ENCODE measurements at places on chromosomes 12 and 14. TPM values are rescaled to one million over a fixed set of nuclear protein-coding genes. Genes with fewer than 3 reads are reported as not detected.

DNA sequence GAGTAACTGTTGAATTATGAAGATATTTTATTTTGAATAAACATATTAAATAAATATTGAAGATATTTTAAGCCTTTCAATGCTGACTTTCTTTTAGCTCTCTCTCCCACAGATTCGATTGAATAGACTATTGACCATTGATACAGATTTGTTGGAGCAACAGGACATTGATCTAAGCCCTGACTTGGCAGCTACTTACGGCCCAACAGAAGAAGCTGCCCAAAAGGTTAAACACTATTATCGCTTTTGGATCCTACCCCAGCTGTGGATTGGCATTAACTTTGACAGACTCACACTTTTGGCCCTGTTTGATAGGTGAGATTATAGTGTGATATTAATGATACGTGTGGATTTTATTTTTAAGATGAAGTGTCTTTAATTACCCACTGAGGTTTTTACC is 105.6 kb downstream of the PCNX1 start:
- no peak overlapping the region for H3K4me3 ChIP-seq
- no peaks in the 10 kb centered on the region for H3K36me3 ChIP-seq
- H3K27ac ChIP-seq: no peak overlapping the region

GRCh38 chr12:43100231-43100630 is 451.8 kb downstream of the ADAMTS20 start:
- no peaks in the 10 kb centered on the region for H3K36me3 ChIP-seq
- H3K4me3 ChIP-seq: no peak overlapping the region
- no peaks in the 10 kb centered on the region for H3K4me1 ChIP-seq
- no peaks in the 10 kb centered on the region for H3K27me3 ChIP-seq
- no peak for DNase-seq

- peak; percentile 45 for DNase-seq
- no peaks in the 10 kb centered on the region for H3K27me3 ChIP-seq
- 0 out of 2 replicates have a peak, but pooled peaks cover 11% of the 10 kb centered on the region for H3K4me1 ChIP-seq
Measured at GRCh38 chr14:76726551-76726970, 34.7 kb upstream of the VASH1 start.

DNA sequence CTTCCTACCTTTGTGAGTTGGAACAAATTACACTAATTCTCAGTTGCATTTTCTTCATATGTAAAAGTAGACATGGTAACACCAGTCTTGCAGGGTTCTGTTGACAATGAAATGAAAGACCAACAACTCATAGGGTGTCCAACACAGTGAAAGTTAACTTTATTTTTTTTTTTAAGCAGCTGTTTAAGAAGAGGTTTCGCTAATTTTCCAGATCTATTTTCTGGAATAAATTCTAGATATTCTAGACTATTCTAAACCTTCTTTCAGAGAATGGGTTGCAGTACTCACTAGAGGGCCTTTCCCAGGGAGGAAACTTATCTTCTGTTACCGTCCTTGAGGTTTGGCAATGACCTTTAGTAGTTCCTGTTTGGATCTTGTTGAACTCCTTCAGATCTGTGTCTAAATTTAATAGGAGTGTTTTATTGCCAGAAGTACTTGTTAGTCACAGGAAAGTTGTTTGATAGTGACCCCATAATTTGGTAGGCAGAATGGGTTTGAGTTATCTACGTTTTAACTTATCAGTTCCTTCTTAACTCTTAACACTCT is 2.8 kb upstream of the ART4 start:
- no peak overlapping the region for H3K27ac ChIP-seq
- H3K4me3 ChIP-seq: no peak overlapping the region
- DNase-seq: no peak
- H3K36me3 ChIP-seq: no peaks in the 10 kb centered on the region

GRCh38 chr12:132117558-132117875 is 26.6 kb downstream of the DDX51 start:
- H3K27ac ChIP-seq: no peak overlapping the region
- H3K4me1 ChIP-seq: no peaks in the 10 kb centered on the region
- H3K27me3 ChIP-seq: no peaks in the 10 kb centered on the region
- no peak overlapping the region for H3K4me3 ChIP-seq
- peak; percentile 65 for DNase-seq

DNA sequence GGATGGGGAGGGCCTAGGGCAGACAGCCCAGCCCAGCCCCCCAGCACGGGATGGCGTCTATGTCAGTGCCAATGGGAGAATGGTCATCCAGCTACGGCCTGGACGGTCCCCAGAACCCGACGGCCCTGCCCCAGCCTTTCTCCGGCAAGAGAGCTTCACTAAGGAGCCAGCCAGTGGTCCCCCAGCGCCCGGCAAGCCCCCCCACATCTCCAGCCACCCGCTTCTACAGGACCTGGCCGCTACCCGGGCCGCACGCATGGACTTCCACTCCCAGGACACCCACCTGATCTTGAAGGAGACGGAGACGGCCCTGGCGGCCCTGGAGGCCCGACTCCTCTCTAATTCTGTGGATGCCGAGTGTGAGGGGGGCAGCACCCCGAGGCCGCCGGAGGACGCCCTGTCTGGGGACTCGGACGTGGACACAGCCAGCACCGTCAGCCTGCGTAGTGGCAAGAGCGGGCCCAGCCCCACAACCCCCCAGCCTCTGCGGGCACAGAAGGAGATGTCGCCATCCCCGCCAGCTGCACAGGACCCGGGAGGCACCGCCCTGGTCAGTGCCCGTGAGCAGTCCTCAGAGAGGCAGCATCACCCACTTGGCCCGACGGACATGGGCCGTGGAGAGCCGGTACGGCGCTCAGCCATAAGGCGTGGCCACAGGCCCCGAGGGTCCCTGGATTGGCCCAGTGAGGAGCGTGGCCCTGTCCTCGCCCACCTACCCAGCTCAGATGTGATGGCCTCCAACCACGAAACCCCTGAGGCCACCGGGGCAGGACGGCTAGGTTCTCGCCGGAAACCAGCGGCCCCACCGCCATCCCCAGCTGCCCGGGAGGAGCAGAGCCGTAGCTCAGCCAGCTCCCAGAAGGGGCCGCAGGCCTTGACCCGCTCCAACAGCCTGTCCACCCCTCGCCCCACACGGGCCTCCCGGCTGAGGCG is 21.9 kb downstream of the CEP170B start:
- no peaks in the 10 kb centered on the region for H3K27me3 ChIP-seq
- H3K36me3 ChIP-seq: no peaks in the 10 kb centered on the region
- no peak overlapping the region for H3K4me3 ChIP-seq
- no peak overlapping the region for H3K27ac ChIP-seq
- no peak for DNase-seq

- H3K27me3 ChIP-seq: no peaks in the 10 kb centered on the region
- H3K4me1 ChIP-seq: no peaks in the 10 kb centered on the region
- no peaks in the 10 kb centered on the region for H3K36me3 ChIP-seq
- peak; percentile 73 for DNase-seq
- no peak overlapping the region for H3K4me3 ChIP-seq
Measured at GRCh38 chr12:89470741-89471509, 53.7 kb downstream of the GALNT4 start.

- DNase-seq: no peak
- no peaks in the 10 kb centered on the region for H3K27me3 ChIP-seq
Measured at GRCh38 chr14:101858791-101859537, 97.5 kb downstream of the PPP2R5C start.

DNA sequence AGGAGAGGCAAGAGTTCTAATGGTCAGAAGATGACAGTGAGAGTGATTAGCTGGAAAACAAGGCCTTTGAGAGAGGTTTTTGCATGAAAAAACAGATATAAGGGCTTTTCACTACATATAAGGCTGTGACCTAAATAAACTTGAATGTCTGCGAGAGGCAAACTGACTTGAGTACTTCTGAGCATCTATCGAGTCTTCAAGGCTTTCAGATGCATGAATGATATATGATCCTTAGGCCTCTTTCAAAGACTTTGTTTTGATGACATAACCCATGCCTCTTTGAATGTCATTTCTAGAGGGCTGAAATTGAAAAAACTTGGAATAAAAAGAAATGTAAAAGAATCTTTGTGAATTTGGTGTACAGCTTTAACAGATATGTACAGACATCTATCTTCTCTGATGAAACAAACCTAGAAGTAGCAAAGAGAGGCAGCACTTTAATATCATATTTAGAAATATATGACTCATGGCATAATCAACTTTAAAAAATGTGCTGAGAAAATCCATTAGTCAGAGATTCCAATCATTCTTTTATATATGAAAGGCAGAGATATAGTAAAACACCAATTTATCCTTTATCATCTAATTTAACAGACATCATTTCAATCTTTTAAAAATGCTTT is 72.6 kb downstream of the PPM1H start:
- H3K27me3 ChIP-seq: no peaks in the 10 kb centered on the region
- H3K4me3 ChIP-seq: no peak overlapping the region
- H3K36me3 ChIP-seq: no peaks in the 10 kb centered on the region
- H3K27ac ChIP-seq: no peak overlapping the region

DNA sequence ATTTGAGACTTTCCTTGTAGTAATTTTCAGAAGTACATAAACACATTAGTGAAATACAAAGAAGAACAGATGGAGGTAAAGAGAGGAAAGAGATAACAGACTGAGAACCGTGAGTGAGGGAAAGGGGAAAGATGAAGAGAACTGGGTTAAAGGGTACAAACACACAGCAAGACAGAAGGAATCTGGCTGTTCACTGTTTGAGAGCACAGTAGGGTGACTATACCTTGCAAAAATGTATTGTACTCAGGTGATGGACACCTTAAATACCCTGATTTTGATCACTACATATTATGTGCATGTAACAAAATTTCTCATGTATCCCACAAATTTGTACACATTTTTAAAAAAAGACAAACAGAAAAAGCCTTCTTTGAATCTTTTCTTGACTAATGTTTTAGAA is 2.7 kb upstream of the TRHDE start:
- H3K36me3 ChIP-seq: no peaks in the 10 kb centered on the region
- no peak overlapping the region for H3K27ac ChIP-seq
- no peak for DNase-seq
- H3K4me1 ChIP-seq: peaks cover 29% of the 10 kb centered on the region
- H3K27me3 ChIP-seq: peaks cover 23% of the 10 kb centered on the region

DNA sequence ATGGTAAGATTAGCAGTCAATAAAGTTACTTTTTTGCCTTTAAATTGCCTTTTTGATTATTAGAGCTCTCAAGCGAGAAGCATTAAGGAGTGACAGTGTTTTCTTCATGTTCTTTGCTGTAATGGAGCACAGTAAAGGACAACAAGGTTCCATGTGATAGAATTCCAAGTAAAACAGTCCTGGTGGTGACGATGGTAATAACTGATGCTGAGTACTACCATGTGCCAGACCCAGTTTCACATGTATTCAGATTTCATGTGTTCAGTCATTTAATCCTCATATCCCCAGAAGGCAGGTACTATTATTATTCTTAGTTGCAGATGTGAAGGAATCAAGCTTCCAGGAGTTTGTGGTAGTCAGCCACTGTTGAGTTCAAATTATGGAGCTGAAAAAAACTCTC is 79.0 kb downstream of the FRMD6 start:
- H3K4me3 ChIP-seq: no peak overlapping the region
- H3K27me3 ChIP-seq: no peaks in the 10 kb centered on the region
- DNase-seq: no peak

DNA sequence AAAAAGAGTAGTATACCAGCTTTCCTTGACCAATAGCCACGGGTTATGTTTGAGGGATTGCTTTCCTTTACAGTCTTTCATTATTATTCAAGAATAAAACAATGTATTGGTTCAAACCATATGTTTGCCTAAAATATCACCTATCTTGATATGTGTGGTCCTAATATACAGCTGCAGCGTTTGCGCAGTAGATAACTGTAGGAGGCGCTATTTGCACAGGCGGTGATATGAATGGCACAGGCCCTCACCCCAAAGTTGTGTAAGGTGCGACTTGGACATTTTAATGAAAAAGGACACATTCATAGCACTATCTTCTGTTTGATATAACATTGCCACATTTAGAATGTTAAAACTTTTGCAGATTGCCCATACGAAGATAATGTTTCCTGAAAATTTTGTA is 298.4 kb downstream of the TRHDE start:
- peak; percentile 81 for DNase-seq
- peaks cover 9% of the 10 kb centered on the region for H3K4me1 ChIP-seq

DNA sequence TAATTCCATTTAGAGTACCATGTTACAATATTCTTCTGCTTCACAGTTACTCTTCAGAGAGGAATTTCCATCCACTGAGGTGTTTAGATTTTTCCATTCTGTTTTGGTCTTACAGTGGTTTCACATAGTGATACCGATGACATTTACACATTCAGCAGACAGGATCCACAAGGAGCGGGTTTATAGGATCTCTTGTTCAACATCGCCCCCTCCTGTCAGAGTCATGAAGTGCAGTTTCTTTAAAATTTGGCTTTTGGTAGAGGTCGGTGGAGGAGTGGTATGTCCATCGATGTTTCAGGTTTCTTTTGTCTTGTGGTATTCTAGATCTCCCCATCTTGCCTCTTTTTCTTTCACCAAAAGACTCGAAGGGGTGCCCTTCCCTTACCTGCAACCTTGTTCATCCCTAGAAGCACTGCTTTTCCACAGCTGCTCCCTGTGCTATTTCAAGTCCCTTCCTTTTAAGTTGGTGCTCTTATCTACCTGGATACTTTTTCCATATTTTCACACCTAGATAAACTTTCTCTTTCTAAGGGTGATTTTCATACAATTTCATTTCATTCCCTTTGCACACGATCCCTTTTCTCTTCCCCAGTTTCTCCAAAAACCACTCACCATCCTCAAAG is 181.3 kb downstream of the ITPR2 start:
- peaks cover 37% of the 10 kb centered on the region for H3K36me3 ChIP-seq
- 0 out of 2 replicates have a peak, but pooled peaks cover 5% of the 10 kb centered on the region for H3K4me1 ChIP-seq
- H3K27me3 ChIP-seq: no peaks in the 10 kb centered on the region
- H3K27ac ChIP-seq: peak overlapping the region; percentile 59
- DNase-seq: peak; percentile 89
- no peak overlapping the region for H3K4me3 ChIP-seq

- H3K4me1 ChIP-seq: no peaks in the 10 kb centered on the region
- peaks cover 39% of the 10 kb centered on the region for H3K36me3 ChIP-seq
- no peak overlapping the region for H3K4me3 ChIP-seq
Measured at GRCh38 chr12:112153181-112153892, 28.0 kb downstream of the TRAFD1 start.

SAMD15 gene
- 0.76 TPM for total RNA-seq

CLEC6A gene
- not detected for total RNA-seq

GTF2H3 gene
- 27.7 TPM for total RNA-seq

TPH2 gene
- 1.0 TPM for total RNA-seq

KRT72 gene
- not detected for total RNA-seq

BCL11B gene
- total RNA-seq: 6.7 TPM

B4GALNT3 gene
- 31.3 TPM for total RNA-seq

TAS2R46 gene
- total RNA-seq: 5.0 TPM

XRCC3 gene
- total RNA-seq: 72.9 TPM
